Lung (tissue), 17 donors: ENCODE measurements at places on chromosomes 5 and 9.

DNA sequence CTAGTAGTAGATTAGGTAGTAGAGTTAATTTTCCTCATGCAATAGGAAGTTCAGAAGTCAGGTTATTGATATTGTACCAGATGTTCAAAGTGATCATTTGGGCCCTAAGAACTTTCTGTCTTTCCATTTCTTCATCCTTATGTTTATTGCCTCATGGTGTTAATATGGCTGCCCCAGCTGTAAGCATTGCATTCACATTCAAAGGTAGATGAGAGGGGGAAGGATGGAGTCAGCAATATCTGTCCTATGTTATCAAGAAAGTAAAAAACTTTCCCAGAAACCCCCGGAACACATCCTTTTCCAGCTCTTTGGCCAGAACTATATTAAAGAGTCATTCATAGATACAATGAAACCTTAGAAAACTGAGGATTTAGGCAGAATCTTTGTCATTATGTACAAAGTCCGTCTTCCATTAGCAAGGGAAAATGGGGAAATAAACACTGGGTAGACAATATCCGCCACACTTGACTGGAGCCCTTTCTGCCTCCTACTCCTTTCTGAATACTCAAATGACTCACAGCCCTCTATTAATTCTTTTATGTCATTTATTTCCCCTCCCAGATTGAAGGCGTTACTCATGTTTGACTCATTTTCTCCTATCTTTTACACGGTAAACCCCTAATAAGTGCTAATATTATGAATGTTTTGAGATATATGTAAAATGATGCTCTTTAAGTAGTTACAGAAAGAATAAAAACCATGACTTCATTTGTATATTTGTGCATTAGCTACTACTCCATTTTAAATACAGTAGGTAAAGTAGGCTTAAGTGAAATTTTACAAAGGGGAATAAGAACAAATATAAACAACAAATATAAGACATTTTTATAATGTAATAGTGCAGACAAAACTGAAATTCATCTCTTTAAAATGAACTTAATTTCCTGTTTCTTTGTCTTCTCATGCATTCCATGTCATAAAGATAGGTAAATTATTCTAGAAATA, 127.6 kb downstream of the SLF1 start:
- no peak for DNase-seq

GRCh38 chr5:3091040-3091774, 339.7 kb upstream of the IRX2 start:
- no peak for DNase-seq

GRCh38 chr5:96177303-96177869, 215.7 kb upstream of the ELL2 start:
- DNase-seq, result no peak

DNA sequence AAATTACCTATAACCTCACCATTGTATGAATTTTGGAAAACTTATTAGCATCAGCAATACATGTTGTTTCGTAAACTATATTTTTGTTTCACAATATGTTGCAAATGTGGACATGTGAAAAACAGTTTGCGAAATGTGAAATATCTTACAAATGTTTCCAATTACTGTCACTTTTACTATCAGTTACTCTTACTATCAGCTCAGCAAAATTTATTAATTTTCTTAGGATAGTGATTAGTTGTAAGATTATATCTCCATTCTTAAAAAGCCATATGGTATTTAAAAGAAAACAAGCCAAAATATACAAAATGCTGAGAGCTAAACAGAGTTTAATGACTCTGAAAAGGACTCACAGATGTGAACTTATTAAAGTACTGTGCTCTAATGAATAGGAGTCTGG, 111.9 kb upstream of the LPAR1 start:
- peak; percentile 90 for DNase-seq

DNA sequence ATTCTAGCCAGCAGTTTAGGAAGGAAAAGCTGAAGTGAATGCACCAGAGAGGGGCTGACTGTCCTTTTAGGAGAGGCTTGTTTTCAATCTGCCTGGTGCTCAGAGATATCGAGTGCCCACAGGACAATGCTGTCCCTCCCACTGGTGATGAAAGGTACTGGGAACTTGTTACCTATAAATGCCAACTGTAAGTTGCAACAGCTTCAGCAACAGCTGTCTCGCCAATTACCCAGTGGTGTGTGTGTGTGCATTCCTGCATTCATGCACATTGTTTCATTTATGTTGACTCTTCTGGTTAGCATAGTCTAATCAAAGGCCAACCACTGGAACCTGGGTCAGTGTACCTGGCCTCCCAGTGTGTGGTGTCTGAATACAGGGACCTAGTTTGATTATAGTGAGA, 161.1 kb downstream of the CSNK1G3 start:
- DNase-seq, result peak; percentile 16

DNA sequence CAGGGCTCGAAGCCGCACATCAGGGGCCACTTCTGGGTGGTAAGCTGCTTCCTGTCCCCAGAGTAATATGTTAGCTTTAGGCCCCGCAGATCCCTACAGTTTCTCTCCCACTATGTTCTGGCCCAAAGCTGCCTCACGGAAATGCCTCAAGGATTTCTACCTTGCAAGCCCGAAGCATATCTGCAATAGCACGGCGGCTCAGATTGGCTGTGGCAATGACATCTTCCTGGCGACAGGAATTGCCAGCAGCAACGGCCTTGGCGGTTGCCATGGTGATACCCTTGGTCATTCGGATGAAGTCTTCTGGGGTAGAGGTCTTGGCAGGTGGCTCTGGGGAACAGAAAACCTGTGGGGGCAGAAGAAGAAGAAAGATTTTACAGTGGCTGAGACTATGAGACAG, 10.3 kb upstream of the TPM2 start:
- no peak for DNase-seq

GRCh38 chr5:141155540-141156374, 5.9 kb downstream of the PCDHB6 start:
- no peak for DNase-seq

DNA sequence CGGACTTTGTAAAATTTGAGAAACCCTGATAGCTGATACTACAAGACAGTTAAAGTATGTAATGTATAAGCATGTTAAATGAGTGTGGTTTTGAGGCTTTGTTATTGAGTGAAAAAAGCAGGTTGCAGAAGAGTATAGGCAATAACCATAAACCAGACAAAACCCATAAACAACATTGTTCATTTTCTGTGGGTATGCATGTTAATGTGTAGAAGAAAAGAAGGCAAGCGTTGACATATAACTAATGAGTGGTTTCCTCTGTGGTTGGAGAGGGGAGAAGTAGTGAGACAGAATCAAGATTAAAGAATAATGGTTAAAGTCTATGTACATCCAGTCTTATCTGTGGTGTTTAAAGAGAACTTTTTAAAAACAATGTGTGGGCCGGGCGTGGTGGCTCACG, 26.2 kb downstream of the RAD23B start:
- no peak for DNase-seq

- peak; percentile 49 for DNase-seq
Observed at GRCh38 chr9:38689678-38690077, 30.3 kb downstream of the FAM240B start.

- DNase-seq, result no peak
Observed at GRCh38 chr5:173278172-173278571, 43.2 kb upstream of the NKX2-5 start.

DNA sequence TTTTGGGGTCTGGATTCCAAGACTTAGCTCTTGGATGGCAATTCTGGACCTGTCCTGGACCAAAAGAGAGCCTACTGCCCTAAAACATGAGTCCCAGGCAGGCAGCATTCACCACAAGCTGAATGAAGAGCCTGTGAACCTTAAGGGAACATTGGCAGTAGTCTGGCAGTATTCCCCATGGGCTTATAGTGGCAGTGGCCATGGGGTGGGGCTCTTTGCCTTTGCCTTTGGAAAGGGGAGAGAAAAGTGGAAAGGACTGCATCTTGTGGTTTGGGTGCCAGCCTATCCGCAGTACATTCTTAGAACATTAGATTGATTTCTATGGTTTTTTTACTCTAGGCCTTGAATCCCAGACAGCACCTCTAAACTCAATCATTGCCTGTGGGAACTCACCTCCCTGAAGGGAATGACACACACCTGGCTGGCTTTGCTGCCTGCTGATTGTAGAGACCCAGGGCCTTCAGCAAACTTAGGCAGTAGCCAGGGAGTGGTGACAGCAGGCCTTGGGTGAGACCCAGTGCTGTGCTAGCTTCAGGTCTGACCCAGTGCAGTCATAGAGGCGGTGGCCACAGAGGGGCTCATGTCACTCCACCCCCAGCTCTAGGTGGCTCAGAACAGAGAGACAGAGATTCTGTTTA, 216.3 kb downstream of the CETN3 start:
- DNase-seq, result no peak

DNA sequence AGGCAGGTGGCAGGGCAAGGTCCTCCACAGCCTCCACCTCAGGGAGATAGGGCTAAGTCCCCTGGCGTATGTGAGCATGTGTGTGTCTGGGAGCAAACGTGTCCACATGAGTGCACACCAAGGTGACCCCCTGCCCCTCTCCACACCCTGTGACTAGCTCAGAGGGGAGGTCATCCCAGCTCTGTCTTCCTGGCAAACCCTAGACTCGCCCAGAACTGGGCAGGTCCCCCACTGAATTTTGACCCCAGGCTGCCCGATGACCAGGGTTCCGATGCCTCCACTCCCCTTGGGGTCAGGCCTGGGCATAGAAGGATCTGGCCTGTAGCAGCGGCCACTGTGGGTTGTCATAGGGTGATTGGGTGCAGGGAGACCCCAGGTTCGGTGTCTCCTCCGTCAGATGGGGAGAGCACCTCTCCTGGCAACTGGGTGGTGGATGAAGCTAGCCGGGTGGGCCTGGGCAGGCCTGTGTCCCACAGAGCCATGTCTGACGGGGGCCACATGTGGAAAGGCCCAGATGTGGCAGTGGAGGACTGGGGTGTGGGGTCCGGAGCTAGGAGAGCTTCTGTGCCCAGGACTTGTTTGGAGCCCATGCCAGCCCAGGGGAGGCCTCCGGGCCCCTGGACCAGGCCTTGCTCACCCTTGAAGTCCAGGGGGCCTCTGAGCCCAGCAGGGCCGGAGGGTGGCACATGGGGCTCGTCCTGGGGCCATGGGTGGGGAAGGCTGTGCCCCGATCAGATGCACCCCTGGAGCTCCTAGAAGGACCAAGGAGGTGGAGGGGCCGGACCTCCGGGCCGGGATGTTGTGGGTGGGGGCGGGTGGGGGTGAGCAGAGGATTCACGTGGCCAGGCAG, 6.2 kb downstream of the DIPK1B start:
- DNase-seq, result no peak

DNA sequence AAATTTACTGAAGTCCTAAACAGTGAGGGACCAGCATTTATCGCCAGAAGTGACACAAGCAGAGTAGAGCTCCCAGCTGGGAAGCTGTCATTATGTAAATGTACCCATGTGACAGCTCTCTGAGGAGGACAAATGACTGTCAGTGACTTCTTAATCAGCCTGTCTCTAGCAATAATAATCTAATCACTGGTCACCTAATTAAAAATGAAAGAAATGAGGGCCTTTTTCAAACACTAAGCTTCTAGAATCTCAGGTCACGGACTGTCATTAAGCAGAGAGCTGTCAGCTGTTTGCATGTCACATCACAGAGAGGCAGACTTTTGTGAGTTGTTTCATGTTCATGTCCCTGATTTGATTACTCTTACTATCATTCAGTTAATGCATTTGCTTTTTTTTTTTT, 77.9 kb upstream of the FBXL17 start:
- DNase-seq, result peak; percentile 61

GRCh38 chr5:62093976-62094375, 212.0 kb upstream of the KIF2A start:
- peak; percentile 55 for DNase-seq

DNA sequence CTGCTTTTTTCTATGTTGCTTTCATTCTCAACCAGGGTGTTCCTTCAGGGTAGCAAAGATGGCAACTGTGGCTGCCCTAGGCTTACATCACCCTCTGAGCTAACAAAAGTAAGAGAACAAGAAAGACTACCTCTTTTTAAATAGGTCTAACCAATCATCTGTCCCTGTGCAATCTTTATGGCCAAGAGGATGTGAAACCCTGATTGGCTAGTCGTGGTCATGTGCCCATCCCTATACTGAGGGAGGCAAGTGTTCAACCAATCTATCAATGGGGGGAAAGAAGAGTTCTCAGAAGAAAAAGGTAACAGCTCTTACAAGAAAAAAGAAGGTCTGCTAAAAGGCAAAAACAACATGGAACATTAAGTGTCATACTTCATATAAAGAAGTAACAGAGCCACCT, 11.7 kb upstream of the SNCAIP start:
- DNase-seq, result no peak

DNA sequence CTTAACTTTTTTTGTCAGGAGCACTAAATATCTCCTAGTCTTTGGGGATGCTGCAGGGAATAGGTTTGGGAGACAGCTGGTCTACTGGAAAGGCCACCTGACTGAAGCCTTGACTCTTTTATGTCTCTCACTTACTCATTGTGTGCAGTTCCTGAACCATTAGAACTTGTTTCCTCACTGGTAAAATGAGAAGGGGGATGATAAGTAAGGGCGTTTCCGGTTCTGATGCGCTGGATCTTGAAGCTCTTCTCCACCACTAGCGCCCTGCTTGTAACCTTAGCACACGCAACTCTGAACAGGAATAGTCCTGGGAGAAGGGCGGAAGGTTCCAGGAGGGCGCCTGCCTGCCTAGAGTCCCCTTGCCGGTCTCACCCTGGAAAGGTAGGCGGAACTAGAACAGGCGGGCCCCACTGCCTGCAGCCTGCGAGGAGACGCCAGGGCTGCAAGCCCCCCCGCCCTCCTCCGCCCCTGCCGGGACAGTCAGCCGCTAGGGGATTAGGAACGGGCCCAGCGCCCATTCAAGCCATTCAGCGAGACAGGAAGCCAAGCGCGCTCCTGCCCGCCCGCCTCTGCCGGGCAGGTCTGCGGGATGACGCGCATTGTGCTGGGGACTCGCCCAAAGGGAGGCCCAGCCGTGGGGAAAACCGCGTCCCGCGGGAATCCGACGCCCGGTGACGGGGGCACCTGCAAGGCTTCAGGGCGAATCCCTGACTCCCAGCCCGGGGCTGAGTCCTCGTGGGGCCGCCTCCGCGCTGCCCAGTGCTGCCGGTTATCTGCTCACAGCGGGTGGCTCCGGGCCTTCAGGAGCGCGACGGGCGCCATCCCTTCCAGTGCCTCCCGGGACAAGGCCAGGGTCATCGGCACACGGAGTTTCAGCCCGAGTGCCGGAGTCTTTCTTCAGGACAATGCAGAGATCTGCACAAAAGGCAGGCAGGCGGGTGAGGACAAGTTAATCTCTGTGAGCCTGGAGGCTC, 44.0 kb upstream of the XPA start:
- peak; percentile 70 for DNase-seq

DNA sequence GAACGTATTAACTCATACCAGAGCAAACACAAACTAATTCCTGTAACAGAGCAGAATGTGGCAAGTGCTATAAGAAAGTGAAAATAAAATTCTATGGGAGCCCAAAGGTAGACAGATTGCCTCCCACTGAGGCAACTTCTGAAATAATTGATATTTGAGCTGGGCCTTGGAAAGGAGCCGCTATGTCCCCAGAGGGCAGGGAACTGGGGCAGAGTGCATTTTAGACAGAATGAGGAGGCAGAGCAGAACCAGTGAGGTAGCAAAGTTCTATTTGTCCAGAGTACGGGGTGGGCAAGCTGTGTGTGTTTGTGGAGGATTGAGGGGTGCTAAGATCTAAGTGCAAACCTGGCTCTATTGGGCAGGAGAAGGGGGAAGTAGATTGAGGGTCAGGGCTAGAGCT, 19.8 kb downstream of the CDO1 start:
- no peak for DNase-seq
